Stimulated activated CD8-positive, alpha-beta memory T cell treated with anti-CD3 and anti-CD28 coated beads, Interleukin-4, amount 100 ng/mL, for 1 hour (primary cell): ENCODE measurements at places on chromosomes 2 and 18.

GRCh38 chr18:11987527-11987926 lies 6.2 kb downstream of the IMPA2 start:
- no peak for DNase-seq

GRCh38 chr18:58045242-58046092 lies 1.4 kb downstream of the NEDD4L start:
- no peak for DNase-seq

DNA sequence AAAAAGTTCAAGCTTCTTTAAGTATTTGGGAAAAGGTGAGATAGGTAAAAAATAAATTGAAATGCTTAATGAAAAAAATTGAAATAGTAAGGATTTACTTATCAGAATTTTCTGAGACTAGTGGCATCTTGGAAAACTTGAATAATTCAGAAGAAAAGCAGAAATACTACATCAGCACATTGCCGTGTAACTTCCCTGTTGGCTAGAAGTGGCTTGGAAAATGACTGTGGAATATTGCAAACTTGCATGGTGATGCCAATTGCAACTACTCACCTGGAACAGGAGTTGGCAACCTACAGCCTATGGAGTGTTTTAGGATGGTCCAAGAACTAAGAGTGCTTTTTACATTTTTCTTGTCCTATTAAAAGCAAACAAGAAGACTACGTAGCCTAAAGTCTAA lies 603.5 kb upstream of the VRK2 start:
- DNase-seq = no peak

- DNase-seq = no peak
Measured at GRCh38 chr2:115161771-115162493, 719.5 kb downstream of the DPP10 start.

GRCh38 chr2:164114937-164115336 lies 379.1 kb upstream of the FIGN start:
- no peak for DNase-seq

GRCh38 chr2:52794581-52794980 lies 973.0 kb upstream of the CHAC2 start:
- no peak for DNase-seq

DNA sequence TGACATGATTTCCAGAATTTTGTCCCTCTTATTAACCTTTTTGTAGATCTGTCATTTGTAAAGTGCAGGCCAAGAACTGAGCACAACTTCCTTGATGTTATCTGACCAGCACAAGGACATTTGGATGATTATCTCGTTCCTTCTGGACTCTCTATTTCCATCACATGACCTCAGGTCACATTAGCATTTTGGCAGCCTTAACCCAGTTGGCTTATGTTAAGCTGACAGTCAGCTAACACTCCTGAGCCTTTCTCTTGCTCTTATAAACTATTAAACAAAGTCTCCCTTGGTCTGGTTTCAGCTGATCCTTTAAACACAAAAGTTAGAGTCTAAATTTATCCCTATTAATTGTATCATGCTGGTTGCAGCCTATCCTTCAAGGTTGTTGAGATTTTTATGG lies 167.2 kb upstream of the RBBP8 start:
- no peak for DNase-seq

DNA sequence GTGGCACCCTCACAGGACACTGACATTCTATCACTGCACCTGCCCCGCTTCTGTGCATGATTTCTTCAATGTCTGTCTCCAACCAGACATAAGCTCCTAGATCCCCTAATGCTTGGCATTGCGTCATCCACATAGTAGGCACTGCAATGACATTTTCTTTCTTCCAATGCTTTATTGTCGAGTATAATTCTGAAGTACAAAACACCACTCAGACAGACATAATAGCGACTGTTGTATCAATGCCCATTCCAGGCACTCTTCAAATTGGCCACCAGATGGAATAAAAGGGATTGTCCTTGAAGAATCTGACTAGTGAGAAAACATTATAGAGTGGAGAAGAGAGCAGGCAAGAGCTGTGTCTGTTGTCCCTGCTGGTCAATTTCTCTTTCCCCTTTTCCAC lies 89.0 kb downstream of the LPIN1 start:
- DNase-seq = no peak

- no peak for DNase-seq
Measured at GRCh38 chr2:234863043-234863934, 88.5 kb upstream of the SH3BP4 start.

DNA sequence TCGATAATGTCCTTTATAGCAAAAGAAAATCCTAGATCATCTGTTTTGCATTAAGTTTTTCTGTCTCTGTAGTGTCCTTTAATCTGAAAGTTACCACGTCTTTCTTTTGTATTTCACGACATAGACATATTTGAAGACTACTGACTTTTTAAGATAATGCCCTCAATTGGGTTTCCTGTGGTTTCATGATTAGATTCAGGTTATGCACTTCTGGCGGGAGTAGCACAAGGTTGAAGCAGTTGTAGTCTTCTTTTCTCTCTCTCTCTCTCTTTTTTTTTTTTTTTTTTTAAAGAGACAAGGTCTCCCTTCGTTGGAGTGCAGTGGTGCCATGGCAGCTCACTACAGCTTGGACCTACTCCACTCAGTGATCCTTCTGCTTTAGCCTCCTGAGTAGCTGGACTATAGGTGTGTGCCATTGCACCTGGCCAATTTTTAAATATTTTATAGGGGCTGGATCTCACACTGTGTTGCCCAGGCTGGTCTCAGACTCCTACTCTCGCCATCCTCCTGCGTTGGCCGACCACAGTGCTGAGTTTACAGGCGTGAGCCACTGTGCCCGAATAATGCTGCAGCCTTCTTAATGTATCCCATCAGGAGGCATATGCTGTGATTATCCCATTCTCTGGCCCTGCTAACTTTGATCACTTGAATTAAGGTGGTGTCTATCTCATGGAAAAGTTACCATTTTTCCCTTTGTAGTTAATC lies 3.9 kb downstream of the INPP4A start:
- DNase-seq = no peak

- DNase-seq = no peak
Measured at GRCh38 chr18:7846335-7846734, 279.2 kb downstream of the PTPRM start.

- DNase-seq = no peak
Measured at GRCh38 chr2:121707920-121708361, 28.7 kb downstream of the NIFK start.

GRCh38 chr2:28615706-28616105 lies 119.8 kb downstream of the PLB1 start:
- no peak for DNase-seq

- DNase-seq = no peak
Measured at GRCh38 chr18:35464831-35465279, 32.9 kb downstream of the INO80C start.

- no peak for DNase-seq
Measured at GRCh38 chr2:167478196-167478595, 589.9 kb downstream of the XIRP2 start.

DNA sequence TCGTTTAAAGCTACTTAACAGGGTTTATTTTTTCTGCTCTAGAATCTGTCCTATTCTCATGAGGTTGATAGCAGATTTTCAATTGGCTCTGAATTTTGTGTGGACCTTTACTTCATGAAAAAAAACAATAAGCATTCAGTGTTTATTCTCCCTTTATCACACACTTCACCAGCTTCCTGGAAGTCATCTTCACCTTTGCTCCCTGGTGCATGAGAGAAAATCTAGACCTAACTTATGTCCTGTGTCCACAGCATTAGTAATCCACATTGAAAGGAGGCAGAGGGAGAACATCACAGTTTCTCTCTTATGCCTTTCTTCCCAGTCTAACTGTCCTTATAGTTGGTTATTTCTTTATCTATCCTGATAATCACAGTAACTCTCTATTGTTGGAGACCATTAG lies 316.1 kb downstream of the PTH2R start:
- DNase-seq = no peak

DNA sequence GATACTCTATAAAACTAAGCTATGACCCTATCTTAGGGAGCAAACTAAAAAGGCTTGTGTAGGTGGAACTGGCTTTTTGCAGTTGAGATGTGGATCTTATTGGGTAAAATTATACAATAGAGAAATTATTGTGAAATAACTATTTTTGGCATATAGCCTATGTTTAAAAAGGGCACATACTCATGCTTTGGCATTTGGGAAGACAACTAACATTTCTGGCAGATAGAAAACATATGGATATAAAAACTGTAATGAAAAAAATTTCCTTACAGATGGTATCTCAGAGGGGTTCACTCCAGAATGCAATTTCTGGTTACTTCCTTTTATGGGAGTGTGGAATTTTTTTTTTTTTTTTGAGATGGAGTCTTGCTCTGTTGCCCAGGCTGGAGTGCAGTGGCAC lies 120.1 kb upstream of the CCDC195 start:
- DNase-seq = no peak

- no peak for DNase-seq
Measured at GRCh38 chr2:182668671-182669070, 47.4 kb upstream of the DNAJC10 start.

- DNase-seq = no peak
Measured at GRCh38 chr2:235757640-235758039, 263.8 kb downstream of the AGAP1 start.

DNA sequence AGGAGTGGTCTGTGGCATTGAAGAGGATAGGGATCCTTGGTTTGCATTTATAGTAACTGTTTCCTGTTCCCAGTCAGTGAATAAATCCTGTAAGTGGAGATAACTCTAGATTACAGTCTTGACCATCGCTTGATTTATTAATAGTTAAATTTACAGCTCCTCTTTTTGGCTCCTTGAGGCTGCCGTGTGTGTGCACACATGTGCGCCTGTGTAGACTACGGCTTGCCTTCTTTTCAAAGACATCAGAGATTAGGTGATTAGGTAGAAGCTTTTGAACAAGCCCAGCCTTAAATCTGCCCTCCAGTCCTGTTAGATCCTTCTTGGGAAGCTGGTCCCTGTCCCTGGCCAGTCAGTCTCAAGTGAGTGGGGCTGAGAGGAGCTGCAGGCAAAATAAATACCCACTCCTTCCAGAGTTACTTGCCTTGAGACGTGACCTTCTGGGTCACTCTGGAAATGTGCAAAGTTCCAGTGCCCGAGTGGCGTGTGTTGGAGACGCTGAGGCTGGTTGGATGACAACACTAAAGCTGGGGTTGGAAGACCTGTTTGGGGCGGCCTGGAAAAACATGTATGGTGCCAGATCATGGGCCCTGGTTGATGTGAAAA lies 32.0 kb downstream of the TCF7L1 start:
- no peak for DNase-seq

GRCh38 chr2:183995632-183996031 lies 602.7 kb upstream of the ZNF804A start:
- DNase-seq = no peak

- DNase-seq = no peak
Measured at GRCh38 chr2:218860950-218861381, 1.4 kb downstream of the WNT6 start.

- no peak for DNase-seq
Measured at GRCh38 chr2:54866868-54867267, 143.4 kb downstream of the EML6 start.

DNA sequence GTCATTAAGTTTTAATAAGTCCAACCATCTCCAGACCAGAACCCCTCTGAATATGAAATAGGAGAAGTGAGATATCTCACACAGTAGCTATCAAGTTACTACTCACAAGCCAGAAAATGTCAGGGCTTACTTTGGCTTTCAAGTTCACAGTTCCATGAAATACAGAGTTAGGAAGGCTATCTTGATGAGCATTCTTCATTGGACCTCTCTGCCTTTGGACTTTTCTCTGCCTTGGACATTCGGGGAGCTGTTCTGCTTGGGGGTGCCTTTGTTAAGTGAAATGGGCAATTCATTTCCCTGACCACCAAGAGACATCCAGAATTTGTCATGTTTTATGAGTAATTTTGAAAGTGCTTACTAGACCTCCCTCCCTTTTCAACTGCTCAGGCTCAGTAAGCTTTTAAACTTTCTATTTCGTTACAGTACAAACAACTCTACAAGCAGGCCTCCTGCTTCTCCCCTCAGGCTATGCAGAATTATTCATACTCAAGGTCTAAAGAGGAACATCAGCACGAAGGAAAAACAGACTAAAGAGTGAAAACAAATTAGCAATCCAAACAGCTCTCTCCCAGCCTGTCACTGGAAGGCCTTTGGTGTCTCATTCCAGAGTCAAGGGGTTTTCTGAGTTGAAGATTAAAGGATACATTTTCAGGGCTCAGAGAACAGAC lies 95.3 kb downstream of the MREG start:
- DNase-seq = no peak

DNA sequence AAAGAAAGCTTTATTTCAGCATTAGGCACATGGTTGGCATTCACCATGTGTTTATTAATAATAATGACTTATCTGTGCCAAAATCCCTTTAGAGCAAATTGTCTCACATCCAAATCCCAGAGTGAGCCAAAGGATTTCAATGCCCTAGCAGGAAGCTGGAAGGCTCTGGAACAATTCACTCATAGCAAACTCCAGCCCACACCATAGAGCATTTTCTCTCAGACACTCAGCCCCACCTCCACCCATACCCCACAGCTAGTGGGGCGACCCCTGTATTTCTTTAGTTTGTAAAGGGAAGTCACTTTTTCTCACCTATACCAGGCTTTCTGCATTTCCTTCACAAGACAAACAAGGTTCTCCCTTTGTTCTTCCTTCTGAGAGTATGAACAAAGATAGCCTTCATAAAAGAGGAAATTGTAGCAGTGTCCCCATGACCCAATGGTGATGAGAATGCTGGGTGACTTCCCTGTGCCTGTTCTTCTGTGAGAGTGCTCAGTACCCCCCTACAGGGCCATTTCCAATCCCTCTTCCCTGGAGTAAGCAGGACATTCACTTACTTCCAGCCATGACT lies 100.1 kb upstream of the APCDD1 start:
- DNase-seq = no peak

DNA sequence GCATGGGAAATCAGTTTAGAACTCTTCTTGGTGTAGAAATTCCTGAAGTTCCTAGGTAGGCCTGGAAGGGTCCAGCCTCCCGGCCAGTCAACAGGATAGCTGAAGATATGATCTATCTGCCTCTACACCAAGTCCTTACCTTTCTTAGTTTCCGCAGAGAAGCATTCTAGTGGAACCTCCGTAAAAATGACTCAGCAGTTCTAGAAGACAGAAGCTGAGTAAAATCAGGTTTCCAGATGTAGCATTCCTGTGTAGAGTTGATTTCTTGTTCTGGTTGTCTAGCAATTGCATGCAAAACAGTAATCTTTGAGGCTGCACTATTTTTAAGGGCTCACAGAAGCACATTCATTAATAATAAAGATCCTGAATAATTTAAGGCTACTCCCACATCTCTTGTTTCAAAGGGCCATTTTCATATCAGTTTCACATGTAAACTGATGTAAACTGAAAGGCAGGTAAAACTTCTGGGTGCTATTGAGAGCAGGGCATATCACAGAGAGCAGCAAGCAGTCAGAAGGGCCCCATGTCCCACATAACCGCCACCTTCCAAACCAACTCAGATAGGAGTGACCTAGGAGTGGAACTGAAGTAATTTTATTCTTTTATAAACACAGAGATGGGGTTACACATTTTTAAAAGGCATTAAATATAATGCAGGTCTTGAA lies 3.2 kb upstream of the DYTN start:
- DNase-seq = no peak
